Stimulated activated effector memory CD8-positive, alpha-beta T cell treated with anti-CD3 and anti-CD28 coated beads, Interleukin-12 subunit alpha, Interleukin-12 subunit beta, amount 100 ng/mL, for 72 hours (primary cell): ENCODE measurements at places on chromosomes 3 and 15.
A peak's percentile ranks its signal among the peaks of the same experiment; 100 is the strongest.

GRCh38 chr15:67080900-67081431, 15.6 kb downstream of the SMAD3 start:
- DNase-seq = peak; percentile 76

DNA sequence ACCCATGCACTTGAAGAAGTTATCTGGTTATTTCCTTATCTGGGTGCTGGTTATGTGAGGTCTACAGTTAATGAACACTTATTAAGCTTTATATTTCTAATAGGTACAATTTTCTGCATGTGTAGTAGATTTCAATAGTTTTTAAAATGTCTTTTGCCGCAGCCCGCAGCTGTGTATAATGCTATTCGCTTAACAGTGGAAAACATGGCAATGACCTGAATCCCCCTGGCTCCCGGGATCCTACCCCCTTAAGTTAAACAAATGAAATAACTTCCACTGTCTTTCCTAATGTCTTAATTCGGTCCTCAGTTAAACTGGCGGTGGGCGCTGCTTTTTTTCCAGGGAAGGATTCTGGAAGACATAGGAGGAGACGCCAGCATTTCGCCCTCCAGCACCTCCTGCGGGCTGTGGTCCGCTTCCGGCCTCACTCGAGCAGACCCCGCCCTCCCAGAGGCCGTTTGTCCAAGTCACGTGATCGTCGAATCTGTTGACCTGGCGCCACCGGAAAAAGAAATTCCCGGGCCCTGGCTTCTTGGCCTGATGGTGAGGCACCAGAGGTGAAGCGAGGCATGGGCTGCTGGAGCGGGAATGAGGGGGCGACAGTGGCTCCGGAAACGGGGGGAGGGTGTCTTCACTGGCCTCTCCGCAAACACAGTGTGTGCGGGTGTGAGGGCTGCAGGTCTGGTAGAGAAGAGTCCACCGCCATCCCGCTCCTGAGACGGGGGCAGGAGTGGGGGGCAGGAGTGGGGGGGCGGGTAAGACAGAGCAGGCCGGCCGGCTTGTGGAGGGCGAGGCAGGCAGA, 45.6 kb upstream of the CSPG4 start:
- DNase-seq = peak; percentile 37

DNA sequence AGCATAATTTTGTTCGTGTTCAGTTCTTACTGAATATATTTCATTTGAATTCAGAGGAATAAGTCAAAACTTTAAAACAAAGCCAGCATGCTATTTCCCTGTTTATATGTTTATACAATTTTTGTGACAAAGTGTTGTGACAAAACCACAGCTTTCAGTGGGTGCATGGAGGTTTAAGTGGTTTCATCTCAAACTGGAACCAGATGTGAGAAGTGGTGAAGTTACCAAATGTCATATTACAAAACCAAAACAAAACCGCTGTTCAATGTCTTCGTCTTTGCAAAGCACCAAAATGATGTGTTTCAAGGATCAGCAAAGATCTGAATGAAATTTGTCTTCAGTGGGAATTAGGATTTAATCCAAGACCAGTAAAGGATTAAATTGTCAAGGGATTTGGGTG, 59.3 kb upstream of the OSTN start:
- DNase-seq = no peak

DNA sequence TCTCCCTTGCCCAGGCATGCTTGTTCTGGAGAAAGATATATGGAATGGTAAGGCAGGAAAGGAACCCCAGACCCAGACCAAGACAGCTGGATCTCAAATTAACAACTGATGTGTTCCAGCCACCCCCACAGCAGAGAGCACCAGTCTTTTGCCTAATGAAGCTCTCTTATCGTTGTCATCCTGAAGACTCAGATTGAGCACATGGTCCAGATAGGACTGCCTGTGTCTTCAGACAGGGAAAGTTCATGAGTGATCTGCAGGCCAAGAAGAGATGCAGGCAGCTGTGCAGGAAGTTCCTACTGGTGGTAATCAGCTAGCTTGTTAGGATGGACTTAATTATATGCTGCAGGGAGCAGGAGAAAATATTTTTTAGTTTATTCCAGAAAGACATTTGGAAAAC, 53.3 kb downstream of the PPP2R3A start:
- DNase-seq = no peak

GRCh38 chr3:73552700-73553099, 72.0 kb downstream of the PDZRN3 start:
- no peak for DNase-seq

- DNase-seq = no peak
These were observed 69.4 kb downstream of the FHIT start for GRCh38 chr3:61181874-61182273.

GRCh38 chr3:16461463-16462245, 51.8 kb downstream of the RFTN1 start:
- DNase-seq = no peak

- no peak for DNase-seq
These were observed 52.0 kb upstream of the LRIG1 start for GRCh38 chr3:66552846-66553245.

GRCh38 chr3:11059090-11059798, 66.7 kb downstream of the SLC6A1 start:
- DNase-seq = peak; percentile 63

GRCh38 chr3:131386429-131387165, 5.0 kb downstream of the NUDT16 start:
- no peak for DNase-seq

DNA sequence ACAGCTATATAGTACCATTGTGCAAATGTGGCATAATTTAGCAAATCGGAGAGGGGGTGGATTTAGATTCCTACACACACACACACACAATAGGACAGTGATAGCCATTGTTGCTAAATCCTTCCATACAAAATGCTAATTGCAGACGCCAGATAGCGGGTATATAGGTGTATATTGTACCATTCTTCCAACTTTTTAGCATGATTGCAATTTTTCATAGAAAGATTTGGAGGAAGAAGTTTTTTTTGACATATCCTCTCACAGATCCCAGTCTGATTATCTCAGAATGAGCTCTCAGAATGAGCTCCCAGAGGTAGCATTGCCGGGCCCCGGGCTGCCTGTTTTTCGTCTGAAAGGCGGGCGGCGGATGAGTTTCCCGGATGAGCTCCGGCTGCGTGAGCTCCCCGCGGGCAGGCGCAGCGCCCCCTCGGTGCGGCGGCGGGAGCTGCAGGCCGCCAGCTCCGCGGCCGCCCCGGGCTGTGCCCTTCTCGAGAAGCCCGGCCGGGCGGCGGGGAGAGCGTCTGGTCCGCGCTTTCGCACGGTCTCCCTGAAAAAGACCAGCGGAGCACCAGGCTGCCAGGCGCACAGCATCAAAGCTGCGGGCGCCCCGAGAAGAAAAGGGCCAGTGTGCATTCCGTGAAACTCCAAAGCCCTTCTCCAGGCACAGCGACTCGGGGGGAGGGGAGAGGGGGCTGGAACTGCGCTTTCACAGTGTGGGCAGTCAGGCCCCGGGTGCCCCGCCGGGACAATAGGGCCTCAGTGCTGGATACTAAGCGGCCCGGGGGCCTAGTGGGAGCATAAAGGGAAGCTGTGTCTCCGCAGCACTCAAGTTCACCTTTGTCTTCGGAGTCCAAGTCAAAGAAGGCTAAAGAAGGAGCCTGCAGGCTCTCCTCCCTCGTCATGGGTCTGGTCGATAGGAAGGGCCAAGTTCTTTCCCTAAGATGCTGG, 12.0 kb upstream of the SHC4 start:
- DNase-seq = peak; percentile 90

DNA sequence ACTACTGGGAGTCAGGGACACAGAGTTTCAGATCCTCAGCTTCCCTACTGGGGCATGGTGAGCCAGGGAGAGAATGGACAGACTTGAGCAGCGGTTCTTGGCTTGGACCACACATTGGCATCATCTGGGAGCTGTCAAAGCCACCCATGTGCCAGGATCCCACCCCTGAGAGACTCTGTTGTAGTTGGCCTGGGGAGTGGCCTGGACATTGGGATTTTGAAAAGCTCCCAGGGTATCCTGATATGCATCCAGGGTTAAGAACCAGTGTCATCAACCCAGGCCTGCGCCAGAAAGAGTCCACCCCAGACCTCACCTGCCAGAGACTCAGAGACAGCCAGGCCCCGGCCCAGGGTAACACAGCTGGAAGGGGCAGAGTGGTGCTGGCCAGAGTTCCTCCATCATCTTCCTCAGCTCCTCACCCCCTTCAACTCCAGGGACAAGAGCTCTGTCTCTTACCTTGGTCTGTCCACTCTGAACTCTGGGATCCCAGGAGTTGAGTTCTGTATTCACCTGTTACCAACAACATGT, 33.0 kb upstream of the CHRNB4 start:
- no peak for DNase-seq

DNA sequence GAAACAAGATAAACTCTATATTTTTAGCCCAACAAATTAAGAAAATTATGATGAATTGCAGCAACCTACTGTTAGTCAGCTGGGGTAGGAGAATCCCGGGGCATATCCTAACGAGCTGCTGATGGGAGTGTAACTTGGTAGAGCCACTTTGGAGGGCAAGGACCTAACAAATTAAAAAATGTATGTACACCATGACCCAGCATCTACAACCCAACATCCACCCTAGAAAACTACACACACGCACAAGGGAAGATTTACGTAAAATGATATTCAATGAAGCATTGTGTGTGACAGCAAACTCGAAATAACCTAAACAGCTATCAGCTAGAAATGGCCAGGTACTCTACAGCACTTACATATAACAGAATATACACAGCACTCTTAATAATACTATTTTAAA, 1.9 kb downstream of the BCL2A1 start:
- no peak for DNase-seq

DNA sequence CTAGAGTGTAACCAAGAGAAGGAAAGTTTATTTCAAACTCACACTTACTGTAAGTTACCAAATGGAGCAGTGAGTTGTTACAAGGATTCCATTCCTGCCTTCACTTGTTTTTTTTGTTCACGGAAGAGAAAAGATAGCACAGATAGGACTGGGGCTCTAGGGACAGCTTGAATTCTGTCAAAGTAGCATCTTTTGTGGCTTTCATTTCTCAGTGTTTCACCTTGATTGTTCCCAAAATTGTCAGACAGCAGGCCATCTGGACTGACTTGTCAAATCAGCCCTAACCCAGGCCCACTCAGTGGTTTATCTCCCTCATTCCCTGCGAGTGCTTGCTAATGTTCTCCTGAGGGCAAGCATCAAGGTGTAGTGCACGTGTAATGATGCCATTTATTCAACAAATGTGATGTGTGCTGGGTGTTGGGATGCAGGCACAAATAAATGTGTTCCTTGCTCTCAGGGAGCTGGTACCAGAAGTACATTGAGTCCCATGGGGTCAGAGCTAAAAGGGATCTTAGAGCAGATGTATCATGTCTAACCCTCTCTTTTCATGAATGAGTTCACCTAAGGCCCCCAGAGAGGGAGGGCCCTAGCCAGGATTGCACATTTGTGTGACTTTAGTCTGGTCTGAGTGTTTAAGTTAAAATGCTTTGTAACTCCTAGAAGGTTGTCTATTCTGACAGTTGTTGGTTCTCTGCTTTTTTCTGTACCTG, 49.1 kb downstream of the PDHB start:
- DNase-seq = no peak

DNA sequence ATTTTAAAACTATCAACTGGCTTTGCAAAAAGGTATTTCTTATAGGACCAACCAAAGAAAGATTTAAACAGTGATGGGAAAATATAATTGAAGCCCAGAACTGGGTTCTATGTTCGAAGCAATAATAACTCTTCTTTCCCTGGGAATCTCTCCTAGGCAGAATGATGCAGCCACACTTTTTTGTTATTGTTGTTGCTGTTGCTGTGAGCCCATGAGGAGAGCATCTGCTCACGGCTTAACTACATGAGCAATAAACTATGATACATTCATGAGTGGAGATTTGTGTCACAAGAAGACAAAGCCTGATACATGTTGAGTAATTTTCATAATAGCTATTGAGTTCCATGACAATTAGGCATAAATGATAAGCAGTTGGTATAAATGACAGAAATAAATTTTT, 80.5 kb downstream of the CRTC3 start:
- no peak for DNase-seq

DNA sequence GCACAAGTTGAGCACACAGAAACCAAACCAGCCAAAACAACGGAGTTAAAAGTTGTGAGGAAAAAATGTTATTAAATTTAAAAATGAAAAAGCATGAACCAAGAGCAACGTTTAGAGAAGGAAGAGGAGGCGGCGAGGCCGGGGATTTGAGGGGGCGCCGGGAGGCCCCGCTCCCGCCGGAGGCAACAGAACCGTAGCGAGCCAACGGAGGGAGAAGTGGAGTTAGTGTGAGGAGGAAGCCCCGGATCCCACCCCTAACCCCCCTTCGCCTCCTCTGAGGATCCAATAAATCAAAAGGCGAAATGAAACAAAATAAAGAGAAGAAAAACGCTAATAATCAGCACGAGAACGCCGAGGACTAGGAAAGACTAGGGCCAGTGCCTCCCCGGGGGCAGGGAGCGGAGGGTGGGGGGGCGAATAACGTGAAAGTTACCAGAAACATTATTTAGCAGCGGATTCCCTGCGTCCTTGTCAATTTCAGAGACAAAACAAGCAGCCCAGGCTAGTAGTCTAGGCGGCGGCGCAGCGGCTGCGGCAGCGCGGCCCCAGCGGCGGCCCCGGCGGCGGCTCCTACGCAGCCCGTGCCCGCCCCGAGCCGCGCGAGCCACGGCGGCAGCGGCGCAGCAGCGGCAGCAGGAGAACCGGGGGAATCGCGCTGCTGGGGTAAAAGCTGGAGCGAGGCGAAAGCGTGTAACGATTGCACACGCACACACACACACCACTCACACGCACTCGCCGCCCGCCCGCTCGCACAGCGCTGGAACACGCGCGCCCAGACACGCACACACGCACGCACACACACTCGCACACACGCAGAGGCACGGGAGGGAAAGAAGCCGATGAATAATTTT, 1.7 kb downstream of the MEIS2 start:
- DNase-seq = no peak

DNA sequence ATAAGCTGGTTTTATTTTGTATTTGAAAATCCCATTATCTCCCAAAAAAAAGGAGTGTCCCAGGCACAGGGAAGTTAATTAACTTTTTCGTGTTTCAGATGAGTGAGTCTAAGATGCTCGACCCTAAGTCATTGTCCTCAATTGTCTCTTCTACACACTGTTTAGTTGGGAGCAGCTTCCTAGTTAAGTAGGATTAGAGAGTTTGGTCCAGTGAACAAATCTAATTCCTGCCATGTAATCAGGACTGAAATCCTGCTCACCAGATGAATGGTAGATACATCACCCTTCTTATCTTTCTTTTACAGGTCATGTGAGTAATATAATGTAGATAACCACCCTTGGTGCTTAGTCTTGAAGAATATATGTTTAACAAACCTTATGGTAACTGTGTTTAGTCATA, 228.9 kb upstream of the MANF start:
- DNase-seq = no peak

DNA sequence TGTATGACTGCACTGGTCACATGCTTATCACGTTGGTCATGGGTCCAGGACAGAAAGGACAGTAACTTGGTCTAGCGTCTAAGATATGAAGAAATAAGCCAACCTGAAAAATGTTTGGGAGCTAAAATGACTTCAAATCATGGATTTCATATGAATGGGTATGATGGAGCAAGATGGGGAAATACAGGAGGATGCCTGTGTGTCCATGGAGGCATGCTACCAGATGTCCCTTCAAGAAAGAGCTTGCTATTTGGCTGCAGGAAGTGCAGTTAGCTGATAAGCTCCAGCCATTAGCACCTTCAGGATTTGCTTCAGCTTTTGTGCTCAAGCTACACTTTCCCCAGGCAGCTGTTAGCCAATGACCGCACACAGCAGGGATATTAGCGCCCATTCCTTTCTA, 164.6 kb upstream of the THBS1 start:
- no peak for DNase-seq

GRCh38 chr3:107920538-107920937, 170.3 kb downstream of the CD47 start:
- DNase-seq = no peak
